ENCODE measurements at places on chromosomes 6 and 20.

- DNase-seq, result no peak
Observed at GRCh38 chr6:4727671-4728435, 48.4 kb upstream of the CDYL start.

GRCh38 chr6:106134087-106134770 is 48.1 kb downstream of the PRDM1 start:
- no peak for DNase-seq

DNA sequence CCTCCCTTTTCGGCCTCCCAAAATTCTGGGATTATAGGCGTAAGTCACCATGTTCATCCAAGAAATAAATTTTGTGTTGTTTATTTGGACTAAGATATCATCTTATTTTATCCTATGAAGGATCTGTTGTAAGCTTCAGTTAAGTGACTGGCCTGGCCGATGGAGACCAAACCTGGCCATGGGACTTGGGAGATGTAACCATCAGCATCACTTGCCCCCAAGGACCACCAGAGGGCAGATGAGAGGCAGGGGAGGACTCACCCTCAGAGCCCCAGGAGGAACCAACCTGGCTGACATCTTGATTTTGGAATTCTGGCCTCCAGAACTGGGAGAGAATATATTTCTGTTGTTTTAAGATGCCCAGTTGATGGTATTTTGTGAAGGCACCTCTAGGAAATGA is 266.7 kb downstream of the CDH26 start:
- DNase-seq, result no peak

DNA sequence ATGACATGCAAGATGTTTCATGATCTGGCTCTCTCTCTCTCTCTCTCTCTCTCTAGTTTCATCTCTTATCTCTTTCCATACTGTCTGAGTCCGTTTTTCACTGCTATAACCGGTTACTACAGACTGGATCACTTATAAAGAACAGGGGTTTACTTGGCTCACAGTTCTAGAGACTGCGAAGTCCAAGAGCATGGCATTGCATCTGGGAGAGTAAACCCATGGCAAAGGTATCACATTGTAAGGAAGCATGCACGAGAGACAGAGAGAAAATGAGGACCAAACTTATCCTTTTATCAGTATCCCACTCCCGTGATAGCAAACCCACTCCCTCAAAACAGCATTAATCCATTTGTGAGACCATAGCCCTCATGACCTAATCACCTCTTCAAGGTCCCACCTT is 7.2 kb upstream of the AGPAT4 start:
- DNase-seq, result no peak

- DNase-seq, result no peak
Observed at GRCh38 chr6:104414723-104415122, 445.0 kb downstream of the HACE1 start.

DNA sequence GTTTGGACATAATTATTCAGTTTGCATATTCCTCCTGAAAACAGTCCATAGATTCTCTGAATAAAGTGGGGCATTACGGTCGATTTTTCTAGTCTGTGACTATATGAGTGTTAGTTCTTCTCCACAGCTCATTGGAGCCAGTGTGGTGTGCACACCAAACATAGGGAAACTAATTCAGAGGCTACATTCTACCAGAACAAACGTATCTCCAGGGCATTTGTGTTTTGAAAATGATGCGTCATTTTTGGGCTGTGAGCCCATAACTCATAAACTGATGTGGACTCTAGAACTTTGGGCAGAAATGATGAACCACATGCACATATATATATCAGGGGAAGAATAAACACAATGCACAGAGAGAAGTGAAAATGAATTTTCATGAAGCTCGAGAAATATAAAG is 41.8 kb downstream of the C6orf58 start:
- no peak for DNase-seq

- no peak for DNase-seq
Observed at GRCh38 chr6:8047541-8048292, 16.5 kb downstream of the BLOC1S5 start.

GRCh38 chr20:50885068-50885467 is 46.2 kb downstream of the ADNP start:
- DNase-seq, result no peak

- DNase-seq, result no peak
Observed at GRCh38 chr20:57893366-57893999, 183.7 kb upstream of the PMEPA1 start.

DNA sequence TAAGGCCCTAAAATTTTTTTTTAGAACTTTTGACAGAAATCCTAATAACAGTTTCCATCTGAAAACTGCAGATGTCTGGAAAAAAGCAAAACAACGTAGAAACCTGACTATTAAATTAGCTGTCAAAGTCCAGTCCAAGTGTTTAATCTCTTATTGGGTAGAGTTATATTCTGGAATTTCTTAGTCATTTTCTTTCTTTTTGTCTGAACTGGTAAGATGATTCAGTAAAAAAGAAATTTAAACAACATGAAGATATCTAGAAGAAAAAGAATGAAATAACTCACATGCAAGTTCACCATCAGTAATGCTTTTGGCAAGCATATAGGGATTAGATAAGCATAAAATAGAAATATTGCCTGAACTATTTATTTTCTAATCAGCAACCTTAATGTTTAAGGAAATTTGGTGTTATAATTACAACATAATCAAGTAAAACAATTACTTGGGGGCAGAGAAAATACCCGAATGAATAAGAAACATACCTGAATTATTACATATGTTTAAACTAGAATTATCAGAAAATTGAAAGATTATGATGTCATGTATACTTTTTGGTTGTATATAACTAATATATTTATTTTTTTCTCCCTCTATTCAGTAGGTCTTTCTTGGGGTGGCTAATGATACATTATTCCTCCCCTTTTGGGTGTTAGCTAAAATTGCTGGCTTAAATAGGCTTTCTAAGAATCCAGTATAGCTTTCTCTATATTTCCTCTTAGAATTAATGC is 51.1 kb downstream of the FAM83B start:
- no peak for DNase-seq

GRCh38 chr20:38853759-38854158 is 48.3 kb downstream of the PPP1R16B start:
- no peak for DNase-seq

DNA sequence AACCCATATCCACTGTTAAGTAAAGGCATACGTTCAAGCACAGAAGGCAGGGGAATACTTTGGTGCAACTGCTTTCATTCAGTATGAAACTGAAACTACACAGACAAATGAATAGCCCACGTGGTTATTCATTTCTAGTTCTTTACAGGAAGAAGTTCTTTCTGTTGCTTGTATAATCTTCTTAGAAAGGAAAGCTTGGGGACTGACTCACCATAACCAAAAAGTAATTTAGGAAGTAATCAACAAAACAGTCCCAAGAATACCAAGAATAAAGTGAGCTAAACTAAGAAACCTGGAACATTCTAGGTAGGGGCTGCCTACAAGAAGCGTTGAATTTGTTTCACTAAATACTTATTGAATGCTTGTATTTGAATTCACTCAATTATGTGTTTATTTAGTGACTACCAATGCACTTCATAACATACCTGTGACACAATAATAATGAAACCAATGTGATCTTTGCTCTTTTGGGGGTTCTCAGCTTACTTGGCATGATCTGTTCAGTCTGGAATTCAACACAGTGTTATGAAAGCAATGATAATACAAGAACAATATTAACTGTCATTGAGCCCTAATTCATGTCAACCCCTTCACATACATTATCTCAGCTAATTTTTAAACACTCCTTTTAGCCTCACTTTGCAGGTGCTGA is 25.1 kb upstream of the KIAA0408 start:
- no peak for DNase-seq

GRCh38 chr20:3658716-3659491 is 4.3 kb downstream of the GFRA4 start:
- no peak for DNase-seq

- DNase-seq, result no peak
Observed at GRCh38 chr6:73713426-73714147, 17.6 kb downstream of the CD109 start.

DNA sequence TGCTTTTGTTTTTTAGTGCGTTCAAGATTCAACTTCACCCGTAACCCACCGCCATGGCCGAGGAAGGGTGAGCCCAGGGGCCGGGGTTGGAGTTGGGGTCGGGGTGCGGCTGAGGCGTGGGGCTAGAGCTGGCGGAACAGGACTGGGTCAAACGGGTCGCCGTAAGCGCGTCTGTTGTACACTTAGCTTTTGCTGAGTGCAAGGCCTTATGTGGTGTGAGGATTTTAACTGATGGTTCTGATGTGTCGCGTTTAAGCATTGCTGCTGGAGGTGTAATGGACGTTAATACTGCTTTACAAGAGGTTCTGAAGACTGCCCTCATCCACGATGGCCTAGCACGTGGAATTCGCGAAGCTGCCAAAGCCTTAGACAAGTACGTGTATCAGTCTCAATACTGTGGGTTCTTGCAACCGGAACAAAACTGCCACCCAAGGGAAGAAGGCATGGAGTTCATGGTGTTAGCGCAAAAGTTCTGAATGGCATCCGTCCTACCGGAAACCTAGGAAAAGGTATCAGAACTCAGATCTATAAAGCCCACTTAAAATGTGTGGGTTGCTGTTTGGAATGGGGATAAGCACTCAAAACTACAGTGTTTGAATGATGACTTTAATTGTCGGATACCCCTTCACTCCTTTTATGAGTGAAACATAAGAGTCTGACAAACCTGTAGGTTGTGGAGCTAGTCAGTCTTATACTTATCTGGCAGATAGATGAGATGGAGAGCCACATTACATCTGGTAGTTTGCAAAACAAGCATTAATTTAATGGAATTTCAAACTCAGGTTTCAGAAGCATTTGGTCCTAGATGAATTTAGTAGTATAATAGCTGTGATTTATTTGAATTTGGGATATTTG is 574 bp downstream of the RPS12 start:
- DNase-seq, result no peak
